ENCODE measurements at places on chromosomes 1 and 21. TPM values are rescaled to one million over a fixed set of nuclear protein-coding genes. Genes with fewer than 3 reads are reported as not detected.

TFF2 gene
- total RNA-seq, result not detected

NR5A2 gene
- total RNA-seq, result not detected

TMEM61 gene
- total RNA-seq, result not detected

DCDC2B gene
- not detected for total RNA-seq

JAK1 gene
- total RNA-seq, result 85.1 TPM

DNA sequence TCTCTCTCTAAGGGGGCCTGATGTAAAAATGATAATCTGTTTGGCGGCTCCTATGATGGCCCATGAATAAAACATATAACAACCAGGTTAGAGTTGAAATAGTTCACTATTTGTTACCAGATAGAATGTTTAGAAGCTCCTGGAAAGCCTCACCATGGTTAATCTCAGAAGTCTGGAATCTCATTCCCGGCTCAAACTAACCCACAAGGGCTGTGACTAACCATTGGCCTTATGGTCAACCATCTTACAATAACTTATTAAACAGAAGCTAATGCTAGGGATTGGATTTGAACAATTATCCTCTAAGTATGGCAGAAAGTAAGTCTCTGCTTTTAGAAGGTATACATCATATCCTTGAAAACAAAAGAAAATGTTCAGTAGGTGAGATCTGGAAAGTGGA, 134.1 kb upstream of the ADGRL2 start:
- DNase-seq, result no peak

DNA sequence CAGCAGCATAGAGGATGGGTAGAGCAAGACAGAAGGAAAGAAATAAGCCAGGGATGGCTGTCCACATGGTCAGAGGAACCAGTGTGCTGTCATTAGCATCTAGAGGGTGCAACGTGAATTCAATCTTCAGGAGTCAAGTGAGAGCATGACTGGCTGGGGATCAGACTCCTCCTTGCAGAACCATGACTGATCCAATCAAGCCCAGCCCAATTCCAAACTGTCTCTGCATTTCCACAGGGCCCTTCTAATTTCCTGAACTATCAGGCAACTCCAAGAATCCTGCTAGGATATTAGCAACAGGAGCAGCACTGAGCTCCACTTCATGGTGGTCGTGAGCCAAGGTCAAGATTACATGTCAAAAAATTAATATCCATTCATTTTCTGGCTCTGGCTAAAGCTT, 166.8 kb upstream of the CAMK1G start:
- no peak for DNase-seq

DNA sequence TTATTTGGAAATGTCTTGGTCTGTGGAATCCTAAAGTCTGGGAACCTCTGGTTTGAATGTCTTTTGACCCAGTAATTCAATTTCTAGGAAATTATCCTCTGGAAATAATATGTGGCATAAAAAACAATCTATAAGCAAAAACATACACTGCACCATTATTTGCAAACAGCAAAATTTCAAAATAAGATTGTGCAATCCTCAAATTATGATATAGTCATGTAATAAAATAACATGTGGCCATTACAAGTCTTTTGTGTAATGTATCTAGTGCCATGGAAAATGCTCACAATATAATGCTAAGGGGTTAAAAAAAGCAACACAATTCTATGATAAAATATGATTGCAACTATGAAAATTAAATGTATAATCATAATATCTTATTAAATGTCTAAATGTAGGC, 312.9 kb upstream of the RUNX1 start:
- DNase-seq, result no peak

GRCh38 chr1:203202431-203203245, 16.1 kb upstream of the CHI3L1 start:
- DNase-seq, result no peak

- DNase-seq, result no peak
Observed at GRCh38 chr1:111882559-111882958, 106.9 kb downstream of the KCND3 start.

DNA sequence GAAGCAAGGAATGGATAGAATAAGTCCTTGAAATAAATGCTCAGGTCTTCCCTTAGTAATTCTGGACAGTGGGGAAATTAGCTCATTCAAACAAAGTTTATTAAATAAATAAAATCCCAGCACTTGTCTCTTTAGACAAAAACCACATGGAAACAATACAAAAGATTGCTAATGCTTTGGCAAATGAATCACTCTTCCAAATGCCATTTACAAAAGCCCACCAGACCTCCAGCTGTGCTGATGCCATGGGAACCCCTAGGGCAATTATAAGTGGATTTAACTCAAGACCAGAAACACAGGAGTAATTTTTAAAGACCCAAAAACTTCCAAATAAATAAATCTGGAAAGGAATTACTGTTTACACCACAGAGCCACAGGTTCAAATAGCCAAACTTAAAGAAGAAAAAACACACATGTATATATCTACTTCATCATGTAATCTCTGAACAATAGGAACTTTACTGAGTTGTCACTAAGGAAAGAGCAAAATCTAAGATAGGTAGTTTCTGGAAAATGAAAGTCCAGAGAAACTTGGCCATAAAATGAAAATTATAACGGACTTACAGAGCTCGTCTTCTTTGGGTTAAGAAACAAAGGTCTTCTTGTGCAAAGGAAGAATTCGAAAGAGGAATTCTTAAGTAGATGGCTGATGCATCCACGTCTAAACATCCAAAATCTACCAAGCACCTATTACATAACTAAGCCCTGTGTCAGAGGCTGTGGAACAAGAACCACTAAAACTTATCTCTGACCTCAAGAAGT, 399.4 kb downstream of the SMYD3 start:
- no peak for DNase-seq

GRCh38 chr1:209383422-209383821, 200.1 kb upstream of the CAMK1G start:
- no peak for DNase-seq

- no peak for DNase-seq
Observed at GRCh38 chr1:224435318-224435763, 744 bp upstream of the WDR26 start.

GRCh38 chr1:6245869-6246496, 2.0 kb downstream of the HES3 start:
- peak; percentile 32 for DNase-seq

DNA sequence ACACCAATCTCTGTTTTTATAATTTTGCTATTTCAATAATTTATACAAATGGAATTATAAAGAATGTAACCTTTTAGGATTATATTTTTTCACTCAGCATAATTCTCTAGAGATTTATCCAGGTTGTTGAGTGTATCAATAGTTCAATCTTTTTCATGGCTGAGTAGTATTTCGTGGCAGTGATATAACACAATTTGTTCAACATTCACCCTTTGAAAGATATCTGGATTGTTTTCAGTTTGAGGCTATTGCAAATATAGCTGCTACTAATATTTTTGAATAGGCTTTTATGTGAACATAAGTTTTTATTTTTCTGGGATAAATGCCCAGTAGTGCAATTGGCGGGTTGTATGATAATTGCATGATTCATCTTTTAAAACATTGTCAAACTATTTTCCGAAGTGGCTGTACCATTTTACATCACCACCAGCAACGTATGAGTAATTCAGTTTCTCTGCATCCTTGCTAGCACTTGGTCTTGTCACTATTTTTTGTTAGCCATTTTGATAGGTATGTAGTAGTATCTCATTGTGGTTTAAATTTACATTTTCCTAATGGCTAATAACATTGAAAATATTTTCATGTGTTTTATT, 55.6 kb upstream of the ABCD3 start:
- DNase-seq, result no peak

- no peak for DNase-seq
Observed at GRCh38 chr1:185813401-185813979, 79.3 kb downstream of the HMCN1 start.

- DNase-seq, result no peak
Observed at GRCh38 chr1:6503884-6504602, 12.6 kb upstream of the PLEKHG5 start.
